ENCODE measurements at places on chromosomes 5 and 9.

DNA sequence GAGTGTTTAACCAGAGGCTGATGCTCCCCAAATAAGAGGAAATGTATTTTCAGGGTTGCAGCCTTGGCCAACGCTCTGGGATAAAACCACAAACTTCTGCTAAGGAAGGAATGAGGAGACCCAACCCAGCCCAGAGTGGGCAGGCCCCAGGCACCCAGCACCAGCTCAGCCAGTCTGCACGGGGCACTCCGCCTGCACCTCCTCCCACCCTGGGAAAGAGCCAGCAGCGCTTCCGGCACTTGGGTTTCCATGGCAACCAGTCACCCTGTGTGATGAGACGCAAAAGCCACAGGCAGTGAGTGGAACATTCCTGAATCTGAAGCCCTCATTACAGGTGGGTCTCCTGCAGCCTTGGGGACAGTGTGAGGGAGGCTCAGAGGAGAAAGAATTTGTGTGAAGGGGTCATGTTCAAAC lies 85.2 kb upstream of the ZBTB43 start:
- DNase-seq = no peak

DNA sequence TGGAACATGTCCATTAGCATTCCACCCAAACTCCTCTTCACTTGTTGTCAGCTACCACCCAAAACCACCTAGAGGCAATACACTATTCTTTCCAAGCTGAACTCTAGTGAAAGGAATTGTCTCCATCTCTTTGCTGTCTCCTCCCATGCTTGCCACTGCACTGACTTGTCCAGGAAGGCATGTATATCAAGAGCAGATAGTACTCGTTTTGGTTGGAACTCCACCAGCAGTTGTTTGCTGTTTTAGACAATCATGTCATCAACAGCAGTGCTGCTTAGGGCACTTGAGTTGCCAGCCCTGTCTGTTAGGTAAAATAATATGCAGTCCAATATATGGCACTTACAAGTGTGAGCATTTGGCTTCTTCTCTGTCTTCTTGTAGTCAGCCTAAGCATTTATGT lies 80.0 kb upstream of the SAP30L start:
- DNase-seq = no peak

DNA sequence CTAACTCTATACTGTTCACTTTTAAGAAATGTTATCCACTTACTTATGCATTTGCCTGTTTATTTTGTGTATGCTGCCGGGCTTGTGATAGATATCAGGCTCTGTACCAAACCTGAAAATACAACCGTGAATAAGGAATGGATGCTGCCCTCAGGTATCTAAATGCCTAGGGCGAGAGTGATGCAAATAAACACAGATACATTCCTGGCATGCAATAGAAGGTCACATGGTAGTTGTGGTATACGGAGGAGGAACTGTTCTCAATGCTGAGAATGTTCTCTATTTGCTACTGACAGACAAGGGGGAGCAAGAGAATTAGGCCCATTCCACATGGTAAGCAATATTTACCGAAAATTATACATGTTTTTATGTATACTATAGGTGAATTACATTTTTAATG lies 227.8 kb downstream of the ICE1 start:
- no peak for DNase-seq

DNA sequence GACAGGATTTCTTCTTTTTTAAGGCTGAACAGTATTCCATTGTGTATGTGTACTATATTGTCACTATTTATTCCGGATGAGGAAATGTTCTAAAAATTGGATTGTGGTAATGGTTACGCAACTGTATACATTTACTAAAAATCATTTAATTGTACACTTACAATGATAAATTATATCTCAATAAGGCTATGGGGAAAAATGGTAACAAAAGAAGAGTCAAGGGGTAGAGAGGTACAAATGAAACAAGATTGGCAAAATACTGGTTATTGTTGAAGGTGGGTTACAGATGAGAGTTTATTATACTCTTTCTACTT lies 62.3 kb upstream of the TNFAIP8 start:
- no peak for DNase-seq

- no peak for DNase-seq
Observed at GRCh38 chr5:127031147-127031862, 947 bp upstream of the MARCHF3 start.

GRCh38 chr5:91132550-91132949 lies 250.6 kb downstream of the ARRDC3 start:
- no peak for DNase-seq

DNA sequence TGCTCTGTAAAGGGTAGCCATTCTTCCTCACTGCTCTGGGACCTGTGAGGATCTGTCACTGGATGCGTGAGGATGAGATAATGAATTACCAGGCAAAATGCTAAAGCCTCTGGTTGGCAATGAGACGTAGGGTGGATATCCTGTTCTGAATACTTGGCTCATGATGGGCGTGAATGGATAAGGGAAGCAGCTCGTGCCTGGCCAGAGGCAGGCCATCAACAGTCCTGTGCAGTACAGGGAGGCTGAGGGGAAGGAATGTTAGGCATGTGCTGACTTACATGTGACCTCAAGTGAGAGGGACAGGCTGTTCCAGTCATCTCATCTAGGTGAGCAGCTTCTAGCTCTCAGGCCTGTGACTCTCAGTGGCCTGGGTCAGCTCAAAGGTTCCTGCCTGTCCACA lies 172.8 kb downstream of the CARTPT start:
- no peak for DNase-seq

DNA sequence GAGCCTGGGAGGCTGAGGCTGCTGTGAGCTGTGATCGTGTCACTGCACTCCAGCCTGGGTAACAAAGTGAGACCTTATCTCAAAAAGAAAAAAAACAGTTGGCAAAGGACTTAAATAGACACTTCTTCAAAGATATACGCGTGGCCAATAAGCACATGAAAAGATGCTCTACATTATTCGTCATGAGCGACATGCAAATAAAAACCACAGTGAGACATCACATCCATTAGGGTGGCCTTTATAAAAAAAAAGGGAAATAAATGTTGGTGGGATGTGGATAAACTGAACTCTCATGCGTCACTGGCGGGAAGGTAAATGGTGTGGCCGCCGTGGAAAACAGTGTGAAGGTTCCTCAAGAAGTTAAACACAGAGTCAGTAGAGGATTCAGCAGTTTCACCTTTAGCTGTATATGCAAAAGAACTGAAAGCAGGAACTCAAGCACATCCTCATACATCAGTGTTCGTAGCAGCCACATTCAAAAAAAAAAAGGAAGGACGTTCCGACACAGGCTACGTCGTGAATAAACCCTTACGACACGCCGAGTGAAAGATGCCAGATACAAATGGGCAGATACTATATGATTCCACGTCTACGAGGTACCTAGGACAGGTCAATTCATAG lies 24.5 kb upstream of the NRARP start:
- no peak for DNase-seq

- no peak for DNase-seq
Observed at GRCh38 chr9:4117835-4118610, 181.8 kb downstream of the GLIS3 start.

- DNase-seq = no peak
Observed at GRCh38 chr5:142836048-142836447, 65.9 kb downstream of the ARHGAP26 start.

GRCh38 chr5:144139586-144139985 lies 30.9 kb downstream of the YIPF5 start:
- DNase-seq = no peak

GRCh38 chr9:137167747-137168572 lies 1.9 kb downstream of the LRRC26 start:
- no peak for DNase-seq

GRCh38 chr9:27533311-27533710 lies 3.7 kb upstream of the MOB3B start:
- no peak for DNase-seq

DNA sequence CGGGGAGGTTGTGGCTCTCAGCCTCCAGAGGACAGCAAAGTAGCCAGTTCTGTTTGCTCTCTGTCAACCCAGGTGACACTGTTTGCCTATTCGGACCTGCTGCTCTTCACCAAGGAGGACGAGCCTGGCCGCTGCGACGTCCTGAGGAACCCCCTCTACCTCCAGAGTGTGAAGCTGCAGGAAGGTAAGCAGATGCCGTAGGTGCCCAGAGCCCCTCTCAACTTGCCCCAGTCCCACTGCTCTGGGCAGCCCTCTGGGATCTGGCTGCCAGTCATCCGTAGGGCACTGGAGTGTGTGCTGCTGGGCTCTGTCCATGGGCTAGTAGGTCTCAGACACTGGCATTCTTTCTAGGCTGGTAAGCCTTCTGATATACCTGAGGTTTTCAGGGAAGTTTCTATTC lies 59.3 kb downstream of the RGS3 start:
- DNase-seq = no peak

DNA sequence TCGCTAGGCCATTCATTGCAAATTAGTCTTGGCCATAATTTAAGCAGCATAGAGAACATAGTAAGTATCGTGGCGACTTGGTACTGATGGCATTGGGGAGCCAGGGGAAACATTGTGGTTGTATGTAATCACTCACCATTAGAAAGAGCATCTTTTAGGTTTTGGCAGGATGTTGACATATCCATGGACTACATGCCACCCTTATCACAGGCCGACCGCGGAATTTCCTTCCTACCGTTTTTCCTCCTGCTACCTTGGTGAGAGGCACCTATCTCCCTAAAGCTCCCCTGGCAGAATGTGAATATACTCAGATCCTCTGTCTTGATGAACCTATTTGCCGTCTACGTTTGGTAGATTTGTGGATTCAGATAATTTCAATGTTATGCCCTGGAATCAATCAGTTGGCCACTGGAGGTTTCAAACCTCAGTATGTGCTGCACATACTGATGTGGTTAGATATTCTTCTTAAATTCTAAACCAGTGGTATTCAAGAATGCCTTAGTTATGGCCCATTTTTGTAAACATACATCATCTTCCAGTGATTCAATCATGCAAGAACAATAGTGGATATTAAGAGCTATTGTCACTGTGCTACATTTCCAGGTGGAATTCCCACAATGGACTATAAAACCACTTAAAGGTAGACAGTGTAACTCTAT lies 271.0 kb upstream of the HAPLN1 start:
- DNase-seq = no peak

DNA sequence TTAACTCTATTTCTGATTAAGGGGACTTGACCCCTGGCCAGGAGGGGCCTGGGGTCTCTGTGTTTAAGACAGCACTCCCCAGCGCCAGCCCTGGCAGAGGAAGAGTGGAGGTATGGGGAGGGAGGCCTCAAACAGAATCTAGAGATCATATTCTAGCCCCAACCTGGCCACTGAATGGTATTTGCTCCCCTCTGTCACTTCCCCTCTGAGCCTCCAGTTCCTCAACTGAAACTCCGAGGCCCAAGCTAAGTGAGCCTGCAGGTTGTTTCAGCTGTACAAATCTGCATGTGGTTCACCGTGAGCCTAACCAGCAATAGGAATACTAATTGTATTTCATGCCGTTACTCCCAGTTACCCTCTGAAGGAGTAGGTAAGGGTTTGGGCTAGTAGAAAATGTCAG lies 36.0 kb downstream of the ANP32B start:
- no peak for DNase-seq

- no peak for DNase-seq
Observed at GRCh38 chr9:108150736-108151586, 661.4 kb upstream of the KLF4 start.

GRCh38 chr9:98951967-98952366 lies 8.3 kb downstream of the COL15A1 start:
- DNase-seq = no peak

DNA sequence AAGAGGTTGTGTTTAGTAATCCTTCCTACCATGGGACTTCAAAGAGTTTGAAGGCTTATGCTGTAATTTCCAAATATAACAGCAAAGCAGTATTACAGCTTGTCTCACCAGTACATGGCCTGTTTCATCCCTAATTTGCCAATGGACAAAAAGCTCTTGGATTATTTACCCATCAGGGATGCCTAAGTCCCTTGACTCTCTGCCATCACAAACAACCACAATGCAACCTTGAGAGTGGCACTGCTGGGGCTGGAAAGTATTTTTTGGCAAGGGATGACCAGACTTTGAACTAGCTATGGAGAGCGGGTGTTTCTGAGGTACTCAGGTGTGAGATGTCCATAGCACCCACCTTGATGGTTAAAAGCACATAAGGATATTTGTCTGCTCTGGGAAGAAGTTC lies 9.1 kb downstream of the MAMDC2 start:
- DNase-seq = no peak

- no peak for DNase-seq
Observed at GRCh38 chr5:65916636-65917035, 9.7 kb upstream of the ERBIN start.

DNA sequence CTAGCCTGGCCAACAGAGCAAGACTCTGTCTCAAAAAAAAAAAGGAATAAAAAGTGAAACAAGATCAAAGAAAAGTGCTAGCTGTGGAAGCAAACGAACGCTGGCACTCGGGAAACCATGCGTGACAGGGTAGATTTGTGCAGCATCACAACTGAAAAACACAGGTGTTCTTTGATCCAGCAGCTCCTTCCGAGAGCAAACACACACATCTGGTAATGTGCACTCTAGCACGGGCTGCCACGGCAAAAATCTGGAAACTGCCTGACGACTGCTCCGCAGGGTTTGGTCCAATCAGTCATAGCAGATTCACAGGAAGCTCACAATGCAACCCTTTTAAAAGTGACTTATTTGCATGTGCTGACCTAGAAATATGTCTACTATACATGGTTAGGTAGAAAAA lies 80.0 kb downstream of the SYK start:
- no peak for DNase-seq

- DNase-seq = no peak
Observed at GRCh38 chr5:14250084-14250695, 107.0 kb downstream of the TRIO start.

- DNase-seq = no peak
Observed at GRCh38 chr5:138092301-138092700, 8.5 kb downstream of the WNT8A start.

DNA sequence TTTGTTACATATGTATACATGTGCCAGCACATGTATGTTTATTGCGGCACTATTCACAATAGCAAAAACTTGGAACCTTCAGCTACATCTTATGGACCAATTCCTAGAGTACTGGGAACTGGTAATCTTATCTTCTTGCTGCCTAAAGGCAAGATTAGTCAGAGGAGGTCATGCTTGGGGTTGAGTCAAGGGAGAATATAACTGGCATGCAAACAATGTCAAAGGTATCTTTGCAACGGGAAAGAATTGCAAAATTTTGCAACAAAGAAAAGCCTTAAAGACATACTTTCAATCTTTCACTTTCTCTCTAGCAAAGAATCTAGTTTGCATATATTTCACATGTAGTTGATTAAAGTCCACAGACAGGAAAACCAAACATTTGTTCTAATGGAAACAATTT lies 145.2 kb downstream of the EDIL3 start:
- no peak for DNase-seq

- DNase-seq = no peak
Observed at GRCh38 chr9:98097836-98098235, 21.2 kb downstream of the TRIM14 start.

DNA sequence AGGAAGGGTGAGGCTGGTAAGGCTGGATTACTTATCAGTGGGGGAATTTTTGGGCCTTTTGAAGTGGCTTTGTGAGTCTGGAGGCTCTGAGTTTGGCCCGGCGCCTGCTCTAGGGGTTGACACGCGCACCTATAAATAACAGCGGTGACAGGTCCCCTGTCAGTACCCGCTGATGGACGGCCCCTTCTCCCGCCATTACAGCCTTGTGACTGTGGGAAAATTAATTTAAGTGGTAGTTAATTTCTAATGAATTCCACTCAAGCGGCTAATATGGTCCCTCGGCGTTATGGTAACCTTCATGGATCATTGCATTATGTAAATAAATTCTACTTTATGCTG lies 16.5 kb downstream of the MRPL36 start:
- DNase-seq = no peak

GRCh38 chr9:135746565-135746964 lies 44.6 kb downstream of the KCNT1 start:
- DNase-seq = no peak

Data from RWPE2 (cell line).